ENCODE measurements at places on chromosomes 12 and 14. TPM values are rescaled to one million over a fixed set of nuclear protein-coding genes. Genes with fewer than 3 reads are reported as not detected.

DNA sequence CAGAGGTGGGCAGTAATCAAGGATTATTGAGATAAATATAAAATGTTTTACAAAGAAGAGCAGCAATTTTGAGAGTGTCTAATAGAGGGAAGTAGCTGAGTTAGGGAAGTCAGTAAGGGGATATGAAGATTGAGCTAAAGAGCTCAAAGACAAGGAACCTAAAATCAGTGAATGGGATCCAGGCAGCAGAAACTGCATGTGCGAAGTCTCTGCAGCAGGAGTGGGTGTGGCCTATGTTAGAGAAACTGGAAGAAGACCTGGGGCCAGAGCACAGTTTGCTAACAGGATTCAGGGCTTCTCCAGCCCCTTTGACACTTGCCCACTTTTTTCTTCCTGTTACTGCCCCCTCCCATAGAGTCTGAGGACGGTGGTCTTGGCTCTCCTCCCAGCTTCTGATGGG, 36.3 kb upstream of the PLXNC1 start:
- H3K4me3 ChIP-seq = no peak overlapping the region
- H3K36me3 ChIP-seq = no peaks in the 10 kb centered on the region
- H3K4me1 ChIP-seq = no peaks in the 10 kb centered on the region
- no peak for DNase-seq

DNA sequence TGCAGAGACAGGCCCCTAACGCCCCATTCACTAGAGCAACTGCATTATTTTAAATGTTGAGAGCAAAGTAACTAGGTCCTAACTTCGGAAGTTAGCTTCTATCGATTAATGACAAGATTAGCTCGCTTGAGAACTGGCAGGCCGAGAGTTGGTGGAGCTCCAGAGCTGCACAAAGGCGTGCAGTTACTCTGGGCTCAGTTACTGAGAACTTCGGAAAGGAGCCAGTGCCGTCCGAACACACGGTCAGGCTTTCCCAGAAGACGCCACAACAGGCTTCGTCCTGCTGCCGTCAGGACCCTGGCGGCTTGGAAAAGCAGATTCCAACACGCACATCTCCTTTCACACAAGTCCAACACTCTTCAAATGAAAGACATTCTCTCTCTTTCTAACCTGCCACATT, 45.4 kb upstream of the TESC start:
- H3K27me3 ChIP-seq = no peaks in the 10 kb centered on the region
- DNase-seq = no peak
- H3K36me3 ChIP-seq = peaks cover 10% of the 10 kb centered on the region
- no peaks in the 10 kb centered on the region for H3K4me1 ChIP-seq
- no peak overlapping the region for H3K27ac ChIP-seq

GRCh38 chr12:107369679-107370078, 276.3 kb upstream of the CRY1 start:
- H3K4me1 ChIP-seq = no peaks in the 10 kb centered on the region
- H3K27ac ChIP-seq = no peak overlapping the region
- H3K4me3 ChIP-seq = no peak overlapping the region

Gene CACNA2D4
- 3.6 TPM for total RNA-seq

Gene NEDD1
- total RNA-seq = 31.6 TPM
